A549 treated with ZK216348 at 1 μM for 4 hours (cell line): ENCODE measurements at places on chromosomes 2 and 18. TPM values are rescaled to one million over a fixed set of nuclear protein-coding genes. Genes with fewer than 3 reads are reported as not detected.

The VWC2L gene
- total RNA-seq = not detected in 5 replicates

The IL36G gene
- total RNA-seq = not detected in 5 replicates

The NDC80 gene
- total RNA-seq = 11.5 to 17.2 TPM (median 13.3 TPM) in 5 replicates

The RAX gene
- not detected in 5 replicates for total RNA-seq

The CHRNA1 gene
- not detected in 5 replicates for total RNA-seq

The SNED1 gene
- total RNA-seq = 0.33 to 1.1 TPM (median 0.67 TPM) in 5 replicates

The MARCHF4 gene
- total RNA-seq = 30.1 to 45.6 TPM (median 35.6 TPM) in 5 replicates
